ENCODE measurements at places on chromosomes 11 and 22.

DNA sequence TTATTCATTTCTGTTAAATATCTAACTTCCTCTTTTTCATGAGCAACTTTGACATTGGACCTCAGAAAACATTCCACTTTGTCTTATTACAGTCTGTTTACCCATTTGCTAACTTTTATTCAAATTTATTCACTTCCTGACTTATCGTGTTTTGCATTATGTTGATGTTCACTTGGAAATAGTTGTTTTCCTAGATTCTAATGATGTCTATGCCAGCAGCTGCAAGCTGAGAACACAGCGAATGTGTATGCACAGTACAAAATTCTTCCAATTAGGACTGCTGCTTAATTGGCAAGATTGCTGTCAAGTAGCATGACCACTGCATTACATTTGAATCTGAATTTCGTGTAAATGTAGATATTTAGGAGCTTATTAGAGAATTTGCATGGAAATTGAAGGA is 61.5 kb upstream of the GRIA4 start:
- no peak for ATAC-seq

DNA sequence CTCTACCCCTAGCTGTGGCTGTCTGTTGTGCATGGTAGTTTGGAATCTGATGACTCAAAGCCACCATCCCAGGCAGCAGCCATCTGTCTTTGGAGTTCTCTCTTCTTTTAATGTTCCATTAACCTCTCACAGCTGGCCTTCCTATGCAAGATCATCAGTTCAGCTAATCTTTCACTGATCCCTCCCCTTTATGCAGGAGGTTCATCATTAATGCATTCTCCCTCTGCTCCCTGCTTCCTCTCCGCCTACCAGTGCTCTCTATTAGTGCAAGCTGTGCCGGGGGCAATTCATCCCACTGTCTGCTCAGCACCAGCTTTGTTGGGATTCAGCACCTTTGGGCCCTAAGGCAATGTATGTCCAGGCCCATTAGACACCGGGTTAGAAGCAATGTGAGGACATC is 413.0 kb upstream of the LRRC4C start:
- no peak for ATAC-seq

GRCh38 chr22:22692707-22693530 is 48.5 kb downstream of the GGTLC2 start:
- no peak for ATAC-seq

DNA sequence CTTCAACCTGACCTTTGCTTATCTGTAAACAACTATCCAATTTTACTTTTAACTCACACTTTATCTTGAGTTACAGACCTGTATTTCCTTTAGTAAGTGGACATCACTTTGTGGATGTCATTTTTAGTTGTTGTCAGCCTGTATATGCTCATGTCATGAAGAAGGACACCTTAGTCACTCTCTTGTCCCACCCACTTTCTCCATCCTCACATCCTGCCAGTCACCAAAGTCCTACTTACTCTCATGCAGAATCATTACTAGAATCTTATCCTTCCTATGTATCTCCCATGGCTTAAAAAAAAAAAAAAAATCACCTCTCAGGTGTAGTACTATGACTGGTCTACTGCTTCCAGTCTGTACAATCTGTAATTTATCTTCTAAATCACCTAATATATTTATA is 43.3 kb downstream of the SESN3 start:
- no peak for ATAC-seq

- ATAC-seq, result no peak
These were observed at the start of gene SULT4A1 for GRCh38 chr22:43862074-43862881. Gene SULT4A1, minus strand, starts transcription at chr22:43862513. Its CDS starts 131 bp downstream, at chr22:43862382.

DNA sequence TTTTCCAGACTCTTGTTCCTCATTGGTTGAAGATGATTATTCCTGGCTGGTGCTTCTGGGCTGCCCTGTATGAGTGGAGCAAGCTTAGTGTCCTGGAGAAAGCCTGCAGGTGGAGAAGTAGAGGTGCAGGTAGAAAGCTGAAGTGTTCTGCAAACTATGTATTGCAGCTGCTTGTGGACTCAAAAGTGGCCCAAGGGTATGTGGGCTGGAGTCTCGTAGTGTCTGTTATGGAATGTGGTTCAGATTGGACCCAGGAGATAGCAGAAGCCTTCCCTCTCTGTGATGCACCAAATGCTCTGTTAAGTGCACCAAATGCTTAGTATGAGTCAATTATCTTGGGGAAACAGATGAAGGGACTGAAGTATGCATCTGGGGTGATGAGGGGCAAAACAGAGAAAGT is 122.8 kb upstream of the CCDC90B start:
- ATAC-seq, result no peak
